ENCODE measurements at places on chromosomes 4 and X. TPM values are rescaled to one million over a fixed set of nuclear protein-coding genes. Genes with fewer than 3 reads are reported as not detected.

GRCh38 chr4:151822331-151822730 lies 61.5 kb upstream of the GATB start:
- no peak for DNase-seq

DNA sequence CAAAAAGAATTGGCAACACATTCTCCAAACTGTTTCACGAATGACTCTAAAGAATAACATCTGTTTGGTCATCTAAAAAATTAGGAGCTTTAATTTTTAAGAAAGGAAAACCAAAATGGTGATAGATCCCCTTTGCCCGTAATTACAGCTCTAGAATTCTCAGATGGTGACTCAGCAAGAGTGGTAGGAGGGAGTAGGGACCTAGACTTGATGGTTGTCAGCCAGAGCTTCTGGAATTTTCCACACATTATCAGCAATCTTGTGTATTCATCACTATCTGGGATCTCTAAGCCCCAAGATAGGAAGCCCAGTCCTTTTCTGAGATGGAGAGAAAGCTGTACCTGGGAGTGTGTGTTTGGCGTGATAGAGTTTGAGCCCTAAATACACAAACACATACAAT lies 103.9 kb upstream of the RAB40AL start:
- no peak for DNase-seq

GRCh38 chrX:24398766-24399165 lies 38.3 kb downstream of the SUPT20HL1 start:
- no peak for DNase-seq

DNA sequence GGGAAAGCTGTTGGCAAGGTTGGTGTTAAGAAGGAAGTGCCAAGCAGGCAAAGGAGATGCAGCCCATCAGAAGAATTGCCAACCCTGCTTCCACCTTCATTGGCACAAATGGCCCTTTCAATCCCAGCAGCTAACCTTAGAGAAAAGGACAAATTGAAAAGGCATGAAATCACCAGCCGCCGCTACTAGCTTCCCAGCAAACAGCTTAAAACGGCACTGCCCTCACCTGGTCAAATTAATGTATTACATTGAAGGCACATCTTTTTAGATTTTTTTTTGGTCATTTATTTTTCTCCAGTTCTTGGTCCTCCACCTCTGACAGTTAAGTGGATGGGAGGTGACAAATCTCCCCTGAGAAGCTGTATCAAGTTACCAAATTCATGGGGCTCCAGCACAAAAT lies 51.0 kb upstream of the NHSL2 start:
- no peak for DNase-seq

DNA sequence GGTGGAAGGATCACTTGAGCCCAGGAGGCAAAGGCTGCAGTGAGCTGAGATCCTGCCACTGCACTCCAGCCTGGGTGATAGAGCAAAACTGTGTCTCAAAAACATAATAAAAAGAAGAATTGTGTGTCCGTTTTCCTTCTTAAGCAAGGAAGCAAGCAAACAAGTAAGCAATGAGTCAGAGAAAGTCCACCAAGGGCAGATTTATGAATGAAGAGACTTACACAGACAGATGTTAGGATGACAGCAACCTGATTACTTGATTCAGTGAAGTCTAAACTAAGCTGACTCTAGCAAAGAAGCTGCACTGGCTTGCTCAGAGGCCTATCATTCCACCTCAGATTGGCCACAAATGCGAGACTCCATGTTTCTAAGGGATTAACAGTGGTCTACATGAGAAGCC lies 34.1 kb upstream of the SCML1 start:
- no peak for DNase-seq

GRCh38 chr4:185875316-185875907 lies 63.4 kb upstream of the SORBS2 start:
- no peak for DNase-seq

The NAA11 gene
- total RNA-seq = not detected

The EGF gene
- 0.23 TPM for total RNA-seq
